ENCODE measurements at places on chromosomes 16 and 17. TPM values are rescaled to one million over a fixed set of nuclear protein-coding genes. Genes with fewer than 3 reads are reported as not detected.

CORO7 gene
- 11.9 TPM for total RNA-seq

SALL1 gene
- total RNA-seq, result 0.22 TPM

DNA sequence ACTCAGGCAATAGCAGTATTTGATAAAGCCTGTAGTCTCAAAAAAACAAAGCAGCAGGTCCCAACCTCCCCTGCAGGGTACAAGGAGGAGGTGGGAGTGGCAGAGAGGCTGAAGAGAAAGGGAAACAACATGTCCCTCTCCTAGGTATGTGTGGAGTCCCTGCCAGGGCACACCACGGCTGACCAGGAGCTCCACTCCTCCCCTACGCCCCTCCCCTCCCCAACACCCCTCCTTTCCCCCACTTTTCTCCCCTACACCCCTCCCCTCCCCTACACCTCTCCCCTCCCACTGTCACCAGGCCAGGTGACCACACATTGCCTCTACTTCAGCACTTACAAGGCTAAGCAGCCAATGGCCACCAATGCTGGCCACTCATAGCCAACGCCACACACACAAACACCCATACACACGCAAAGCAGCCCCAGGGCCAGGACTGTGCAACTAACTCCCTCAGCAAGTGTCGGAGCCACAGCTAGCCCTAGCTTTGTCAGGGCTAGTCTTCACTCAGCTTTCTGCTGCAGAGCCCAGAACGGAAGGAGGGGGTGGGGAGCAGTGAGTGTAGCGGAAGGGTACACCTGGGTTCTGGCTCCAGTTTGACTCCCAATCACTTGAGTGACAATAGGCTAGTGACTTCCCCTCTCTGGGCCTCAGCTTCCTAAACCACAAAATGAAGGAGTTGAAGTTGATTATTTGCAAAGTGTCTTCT is 8.2 kb downstream of the CAVIN1 start:
- DNase-seq, result peak; percentile 81

- DNase-seq, result no peak
Measured at GRCh38 chr17:60079401-60080243, 901 bp upstream of the HEATR6 start.

LRRC46 gene
- 0.27 TPM for total RNA-seq

TMEM94 gene
- 56.6 TPM for total RNA-seq

CDRT15 gene
- not detected for total RNA-seq

KREMEN2 gene
- not detected for total RNA-seq

DNA sequence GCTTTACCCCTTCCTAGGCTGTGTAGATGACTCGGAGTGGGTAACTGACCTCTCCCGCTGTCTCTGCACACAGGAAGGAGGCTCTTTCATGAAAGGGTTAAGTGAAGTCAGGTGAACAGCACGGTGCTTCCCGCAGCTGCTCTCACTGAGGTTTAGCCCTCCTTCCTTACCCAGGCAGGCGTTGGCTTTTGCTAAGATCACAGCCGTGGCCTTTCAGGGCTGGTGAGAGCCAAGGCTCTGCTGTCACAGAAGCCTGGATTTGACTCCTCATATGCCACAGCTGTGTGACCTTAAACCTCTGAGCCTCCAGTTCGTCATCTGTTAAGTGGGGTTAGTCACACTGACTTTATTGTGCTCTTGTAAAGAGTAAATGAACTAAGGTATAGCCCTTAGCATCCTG is 90.9 kb upstream of the PLCG2 start:
- DNase-seq, result no peak

UNC45B gene
- 259 TPM for total RNA-seq

Measured in cardiac septum (tissue), 1 donor.